Stimulated activated CD8-positive, alpha-beta memory T cell treated with anti-CD3 and anti-CD28 coated beads, Interleukin-2, amount 100 ng/mL, for 1 hour (primary cell): ENCODE measurements at places on chromosomes 4 and X.

GRCh38 chr4:98687876-98688275 is 29.5 kb upstream of the TSPAN5 start:
- DNase-seq: no peak

DNA sequence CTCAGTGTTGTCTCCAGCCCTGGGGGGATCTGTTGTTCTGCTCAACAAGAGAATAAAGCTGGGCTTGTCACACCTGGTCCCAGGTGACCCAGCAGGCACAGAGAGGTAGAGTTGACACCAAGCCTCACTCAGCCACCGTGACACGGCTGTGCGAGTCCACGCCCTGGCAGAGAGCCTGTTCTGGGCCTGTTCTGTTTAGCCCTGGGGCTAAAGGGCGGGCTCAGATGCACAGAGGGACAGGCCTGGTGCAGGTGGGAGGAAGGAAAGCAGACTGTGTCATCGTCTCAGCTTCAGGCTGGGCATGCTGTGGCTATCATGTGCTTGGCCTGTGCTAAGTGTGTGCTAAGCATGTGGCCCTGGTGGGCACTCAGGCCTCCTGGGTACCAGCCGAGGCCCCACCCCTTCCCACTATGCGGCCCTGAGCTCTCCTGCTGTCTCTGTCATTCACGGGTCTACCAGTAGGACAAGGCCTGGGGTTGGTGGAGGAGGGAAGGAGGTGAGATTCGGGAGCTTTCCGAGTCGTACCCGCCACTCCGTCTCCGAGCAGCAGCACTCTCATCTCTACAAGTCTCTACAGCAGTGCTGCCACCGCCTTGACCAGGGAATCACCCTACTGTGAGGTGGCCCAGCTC is 10.8 kb downstream of the WFS1 start:
- DNase-seq: no peak

GRCh38 chr4:41133454-41134018 is 80.8 kb downstream of the APBB2 start:
- DNase-seq: no peak

DNA sequence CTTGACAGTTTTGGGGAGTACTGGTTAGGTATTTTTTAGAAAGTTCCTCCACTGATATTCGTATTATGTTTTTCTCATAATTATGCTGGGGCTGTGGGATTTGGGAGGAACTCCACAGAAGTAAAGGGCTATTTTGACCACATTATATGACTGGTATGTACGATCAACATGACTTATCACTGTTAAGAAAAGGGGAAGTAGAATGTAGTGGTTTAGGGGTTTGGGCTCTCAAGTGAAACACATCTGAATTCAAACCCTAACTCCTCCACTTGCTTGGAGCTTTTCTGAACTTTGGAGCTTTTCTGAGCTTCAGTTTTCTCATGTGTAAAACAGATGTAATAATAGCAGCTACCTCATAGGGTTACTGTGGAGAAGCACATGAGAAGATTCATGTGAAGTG is 96.4 kb upstream of the C1GALT1C1 start:
- DNase-seq: no peak

GRCh38 chrX:149937871-149938426 is 342 bp downstream of the EOLA2 start:
- DNase-seq: no peak

DNA sequence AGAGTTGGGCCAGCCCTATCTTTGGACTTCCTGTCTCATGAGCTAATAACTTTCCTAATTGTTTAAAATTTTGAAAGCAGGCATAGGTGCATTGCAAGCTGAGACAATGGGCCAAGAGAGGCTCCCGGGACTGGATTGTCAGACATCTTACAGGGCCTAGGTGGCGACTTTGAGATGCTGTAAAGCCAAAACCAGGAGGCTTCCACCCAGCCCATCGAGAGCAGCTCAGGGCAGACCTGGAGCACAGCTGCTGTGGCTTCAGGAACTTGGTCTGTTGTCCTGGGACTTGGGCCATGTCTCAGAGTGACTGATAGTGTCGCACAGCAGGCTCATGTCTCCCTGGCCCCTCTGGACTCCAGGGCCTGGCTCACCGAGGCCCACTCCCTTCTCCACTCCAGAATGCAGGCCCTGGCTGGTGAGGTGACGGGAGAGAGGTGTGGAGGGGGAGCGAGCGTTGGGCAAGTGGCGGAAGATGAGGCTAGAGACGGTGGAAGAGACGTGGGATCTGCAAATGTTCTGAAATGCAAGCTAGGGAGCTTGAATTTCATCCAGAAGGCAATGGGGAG is 24.1 kb upstream of the MTM1 start:
- DNase-seq: no peak
